ENCODE measurements at places on chromosomes 3 and 15. TPM values are rescaled to one million over a fixed set of nuclear protein-coding genes. Genes with fewer than 3 reads are reported as not detected.

The MUC4 gene
- 5.8 TPM for total RNA-seq

The SST gene
- not detected for total RNA-seq

The STRA6 gene
- total RNA-seq, result 17.3 TPM

The TMC3 gene
- 0.22 TPM for total RNA-seq

The DPPA2 gene
- not detected for total RNA-seq

The SNRPA1 gene
- 47.7 TPM for total RNA-seq

The MSL2 gene
- 55.7 TPM for total RNA-seq

The CD200 gene
- 35.0 TPM for total RNA-seq

The P2RY13 gene
- total RNA-seq, result 0.55 TPM

The ZNF80 gene
- total RNA-seq, result not detected

The OR5K2 gene
- total RNA-seq, result not detected

The GNAT1 gene
- 66.7 TPM for total RNA-seq

The RAD54L2 gene
- 32.2 TPM for total RNA-seq

The SLC15A2 gene
- 28.6 TPM for total RNA-seq

The RAD18 gene
- total RNA-seq, result 23.7 TPM

The COL6A5 gene
- 0.16 TPM for total RNA-seq

The SLC25A38 gene
- 20.0 TPM for total RNA-seq

The CPLX3 gene
- 42.8 TPM for total RNA-seq

The AP3B2 gene
- 30.6 TPM for total RNA-seq

The POPDC2 gene
- 2.4 TPM for total RNA-seq

The HCLS1 gene
- total RNA-seq, result 7.0 TPM

The AADACL2 gene
- total RNA-seq, result 1.3 TPM

The MYEF2 gene
- 125 TPM for total RNA-seq

The THPO gene
- not detected for total RNA-seq

The TNNC1 gene
- total RNA-seq, result 105 TPM

The B4GALT4 gene
- 21.8 TPM for total RNA-seq

The TNFSF10 gene
- total RNA-seq, result 21.5 TPM

The GPR87 gene
- 1.3 TPM for total RNA-seq

The EPHA3 gene
- total RNA-seq, result 70.5 TPM

The RTP3 gene
- not detected for total RNA-seq

The MELTF gene
- 6.5 TPM for total RNA-seq

The SPPL2A gene
- total RNA-seq, result 83.6 TPM

The MAGI1 gene
- total RNA-seq, result 110 TPM

The SUCNR1 gene
- total RNA-seq, result not detected

The GREM1 gene
- total RNA-seq, result 1.2 TPM

The RPS27L gene
- 40.7 TPM for total RNA-seq

The GPR149 gene
- total RNA-seq, result 3.8 TPM

The IL12A gene
- not detected for total RNA-seq

The FMN1 gene
- total RNA-seq, result 67.1 TPM

The C2CD4A gene
- total RNA-seq, result not detected

The SH2D7 gene
- total RNA-seq, result not detected

The XPC gene
- 32.3 TPM for total RNA-seq

The GXYLT2 gene
- 33.9 TPM for total RNA-seq

The IMP3 gene
- 76.1 TPM for total RNA-seq

The CFAP20DC gene
- 9.5 TPM for total RNA-seq

The OPA1 gene
- total RNA-seq, result 86.1 TPM

The SLC9C1 gene
- 1.5 TPM for total RNA-seq

The CLDN18 gene
- total RNA-seq, result not detected

The GRK7 gene
- 1.3 TPM for total RNA-seq

The DENND6A gene
- total RNA-seq, result 75.4 TPM

The TBC1D5 gene
- 176 TPM for total RNA-seq

The SPATA12 gene
- total RNA-seq, result not detected

The PLCH1 gene
- 35.0 TPM for total RNA-seq

The CCR3 gene
- total RNA-seq, result not detected

The SOX14 gene
- total RNA-seq, result not detected

The RPLP1 gene
- 100 TPM for total RNA-seq

The SPSB4 gene
- 13.7 TPM for total RNA-seq

The GHRL gene
- total RNA-seq, result not detected

Data from camera-type eye (tissue), 1 donor.